Activated CD4-positive, alpha-beta T cell treated with anti-CD3 and anti-CD28 coated beads, Interleukin-2, amount 10 ng/mL, durations not matched to agents 7 days and 5 days (primary cell): ENCODE measurements at places on chromosomes 3 and 15. TPM values are rescaled to one million over a fixed set of nuclear protein-coding genes. Genes with fewer than 3 reads are reported as not detected.

DNA sequence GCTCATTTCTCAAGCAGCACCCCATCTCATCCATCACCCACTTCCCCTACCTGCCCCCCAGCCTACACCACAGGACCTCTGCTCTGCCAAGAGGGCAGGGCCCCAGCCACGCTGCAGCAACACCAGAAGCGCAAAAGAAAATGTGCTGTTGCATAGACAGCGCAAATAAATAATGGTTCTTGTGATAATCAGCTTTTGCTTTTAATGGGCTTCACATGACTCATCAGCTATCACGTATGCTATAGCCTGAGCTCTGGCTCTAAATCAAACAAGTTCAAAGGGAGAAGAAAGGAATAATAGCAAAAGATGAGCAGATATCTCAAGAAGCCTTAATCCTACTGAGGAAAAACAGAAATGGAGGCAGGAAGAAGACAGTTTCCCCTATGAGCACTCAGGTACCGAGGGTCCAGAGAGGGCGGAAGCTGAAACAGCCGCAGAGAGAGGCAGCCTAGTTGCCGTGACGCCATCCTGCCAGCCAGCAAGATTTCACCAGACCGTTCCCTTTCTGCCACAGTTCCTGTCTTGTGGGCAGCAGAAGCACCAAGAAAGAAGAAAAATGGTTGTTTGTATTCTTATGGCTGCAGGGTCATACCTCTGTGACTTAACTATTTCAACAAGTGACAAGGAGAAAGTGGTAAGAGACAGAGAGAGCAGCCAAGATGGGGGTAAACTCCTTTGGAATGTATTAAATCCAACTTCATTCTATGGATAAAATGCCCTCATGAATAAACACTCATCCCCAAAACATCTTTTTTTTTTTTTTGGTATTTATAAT is 22.0 kb downstream of the RAB27A start:
- peak overlapping the region; percentile 96 for H3K27ac ChIP-seq
- peaks cover 71% of the 10 kb centered on the region for H3K4me1 ChIP-seq
- H3K27me3 ChIP-seq: no peaks in the 10 kb centered on the region
- H3K4me3 ChIP-seq: peak overlapping the region; percentile 62

DNA sequence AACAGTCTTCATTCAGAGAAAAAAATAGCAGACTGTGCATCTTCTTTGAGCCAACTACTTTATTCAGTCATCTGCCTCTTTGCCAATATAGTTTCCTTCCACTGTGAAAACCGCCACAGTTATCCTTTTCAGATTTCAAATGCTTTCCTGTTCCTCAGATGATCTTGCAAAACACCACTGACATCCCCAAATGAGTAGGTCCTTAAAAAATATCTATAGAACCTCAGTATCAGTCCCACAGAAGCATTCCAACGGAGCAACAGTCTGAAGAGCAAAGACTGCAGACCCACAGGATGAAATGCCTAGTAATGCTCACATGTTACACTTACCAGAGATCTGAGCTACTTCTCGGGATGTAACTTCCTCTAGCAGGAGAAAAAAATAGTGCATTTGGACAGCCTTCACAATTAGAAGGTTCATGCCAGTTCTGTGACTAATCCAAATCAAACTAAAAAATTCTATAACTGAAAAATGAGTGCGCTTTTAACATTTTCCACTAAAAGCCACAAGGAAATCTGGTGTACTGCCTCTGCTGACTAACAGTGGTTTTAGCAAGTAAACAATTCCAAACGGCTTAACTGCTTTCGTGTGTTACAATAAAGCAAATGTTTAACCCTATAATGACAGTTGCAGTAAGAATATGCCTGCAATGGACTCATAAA is at the start of gene ANKRD28:
ANKRD28 (minus strand) TSS at position 338 of the 662 bp plus-strand sequence. CDS start 1,458 bp downstream, outside the sequence.
- H3K27ac ChIP-seq: peak within 1 kb of the TSS; percentile 89
- H3K36me3 ChIP-seq: peaks cover 19% of the 10 kb centered on the region
- peaks cover 79% of the 10 kb centered on the region for H3K4me1 ChIP-seq
- H3K27me3 ChIP-seq: no peaks in the 10 kb centered on the region
- DNase-seq: peak; percentile 26
- H3K4me3 ChIP-seq: peak within 1 kb of the TSS; percentile 72

GRCh38 chr3:192467230-192468140 is 259.9 kb downstream of the FGF12 start:
- no peaks in the 10 kb centered on the region for H3K36me3 ChIP-seq
- peaks cover 9% of the 10 kb centered on the region for H3K27me3 ChIP-seq
- DNase-seq: peak; percentile 61
- no peak overlapping the region for H3K27ac ChIP-seq

CADM2 gene
- not detected for total RNA-seq

MYL3 gene
- total RNA-seq: not detected

ACAA1 gene
- total RNA-seq: 114 TPM

OSTN gene
- total RNA-seq: not detected

- H3K4me3 ChIP-seq: no peak overlapping the region
- no peak for DNase-seq
- H3K27ac ChIP-seq: no peak overlapping the region
- peaks cover 11% of the 10 kb centered on the region for H3K27me3 ChIP-seq
These were observed 32.4 kb upstream of the LDHAL6B start for GRCh38 chr15:59174151-59174834.

- no peak for DNase-seq
- no peaks in the 10 kb centered on the region for H3K36me3 ChIP-seq
- peaks cover 11% of the 10 kb centered on the region for H3K4me1 ChIP-seq
- no peak overlapping the region for H3K27ac ChIP-seq
- H3K27me3 ChIP-seq: no peaks in the 10 kb centered on the region
These were observed 141.5 kb downstream of the LIPC start for GRCh38 chr15:58573270-58573669.

DNA sequence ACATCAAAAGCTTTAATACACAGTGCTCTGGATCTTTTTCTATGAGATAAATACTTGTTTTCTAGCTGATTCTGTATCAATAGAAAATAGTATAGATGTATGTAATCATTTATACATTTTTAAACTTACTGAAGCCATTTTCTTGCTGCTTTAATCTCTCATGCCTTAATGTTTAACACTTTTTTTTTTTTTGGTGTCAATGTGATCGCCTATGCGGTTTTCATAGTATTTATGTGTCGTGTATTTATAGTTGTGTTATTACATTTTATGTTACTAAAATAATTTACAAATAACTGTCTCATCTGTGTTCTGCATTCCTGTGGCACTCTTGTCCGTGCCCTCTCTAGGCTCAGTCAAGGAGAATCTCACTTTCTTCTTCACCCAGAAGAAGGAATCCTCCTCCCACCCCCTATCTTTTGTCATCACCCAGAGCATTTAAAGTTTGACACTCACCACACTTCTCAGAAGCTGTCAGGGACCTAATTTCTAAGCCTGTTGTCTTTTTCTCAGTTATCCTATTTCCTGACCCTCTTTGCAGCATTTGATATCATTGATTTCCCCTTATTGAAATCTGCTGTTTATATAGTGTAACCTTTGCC is 21.4 kb upstream of the GPR171 start:
- no peaks in the 10 kb centered on the region for H3K27me3 ChIP-seq
- no peak overlapping the region for H3K4me3 ChIP-seq
- H3K4me1 ChIP-seq: peaks cover 45% of the 10 kb centered on the region
- no peak for DNase-seq
- no peak overlapping the region for H3K27ac ChIP-seq

DNA sequence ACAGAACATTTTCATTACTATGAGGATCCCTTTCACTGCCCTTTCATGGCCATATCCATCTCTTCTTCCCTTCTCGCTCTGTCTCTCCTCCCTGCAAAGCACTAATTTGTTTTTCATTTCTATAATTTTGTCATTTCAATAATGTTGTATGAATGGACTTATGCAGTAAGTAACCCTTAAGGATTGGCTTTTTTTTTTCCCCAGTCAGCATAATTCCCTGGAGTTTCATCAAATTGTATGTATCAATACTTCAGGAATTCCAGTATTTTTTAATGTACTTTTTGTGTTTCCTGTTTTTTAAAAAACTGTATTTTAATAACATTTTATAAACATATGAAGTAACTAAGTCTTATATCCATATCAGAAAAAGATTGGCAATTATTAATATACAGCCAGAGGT is 1016.0 kb upstream of the SEMA6D start:
- no peak overlapping the region for H3K4me3 ChIP-seq
- no peak for DNase-seq
- H3K36me3 ChIP-seq: no peaks in the 10 kb centered on the region
- no peak overlapping the region for H3K27ac ChIP-seq
- no peaks in the 10 kb centered on the region for H3K4me1 ChIP-seq
- no peaks in the 10 kb centered on the region for H3K27me3 ChIP-seq

MYO5C gene
- 2.8 TPM for total RNA-seq
